Memory B cell (primary cell): ENCODE measurements at places on chromosomes 6 and 20.

- no peak for DNase-seq
- H3K27me3 ChIP-seq = no peaks in the 10 kb centered on the region
Measured at GRCh38 chr6:68761985-68762384, 126.9 kb downstream of the ADGRB3 start.

GRCh38 chr20:34570859-34571306 is 12.4 kb downstream of the MAP1LC3A start:
- peaks cover 4% of the 10 kb centered on the region for H3K4me1 ChIP-seq
- H3K27ac ChIP-seq = no peak overlapping the region
- H3K36me3 ChIP-seq = peaks cover 18% of the 10 kb centered on the region
- H3K4me3 ChIP-seq = no peak overlapping the region
- DNase-seq = no peak

DNA sequence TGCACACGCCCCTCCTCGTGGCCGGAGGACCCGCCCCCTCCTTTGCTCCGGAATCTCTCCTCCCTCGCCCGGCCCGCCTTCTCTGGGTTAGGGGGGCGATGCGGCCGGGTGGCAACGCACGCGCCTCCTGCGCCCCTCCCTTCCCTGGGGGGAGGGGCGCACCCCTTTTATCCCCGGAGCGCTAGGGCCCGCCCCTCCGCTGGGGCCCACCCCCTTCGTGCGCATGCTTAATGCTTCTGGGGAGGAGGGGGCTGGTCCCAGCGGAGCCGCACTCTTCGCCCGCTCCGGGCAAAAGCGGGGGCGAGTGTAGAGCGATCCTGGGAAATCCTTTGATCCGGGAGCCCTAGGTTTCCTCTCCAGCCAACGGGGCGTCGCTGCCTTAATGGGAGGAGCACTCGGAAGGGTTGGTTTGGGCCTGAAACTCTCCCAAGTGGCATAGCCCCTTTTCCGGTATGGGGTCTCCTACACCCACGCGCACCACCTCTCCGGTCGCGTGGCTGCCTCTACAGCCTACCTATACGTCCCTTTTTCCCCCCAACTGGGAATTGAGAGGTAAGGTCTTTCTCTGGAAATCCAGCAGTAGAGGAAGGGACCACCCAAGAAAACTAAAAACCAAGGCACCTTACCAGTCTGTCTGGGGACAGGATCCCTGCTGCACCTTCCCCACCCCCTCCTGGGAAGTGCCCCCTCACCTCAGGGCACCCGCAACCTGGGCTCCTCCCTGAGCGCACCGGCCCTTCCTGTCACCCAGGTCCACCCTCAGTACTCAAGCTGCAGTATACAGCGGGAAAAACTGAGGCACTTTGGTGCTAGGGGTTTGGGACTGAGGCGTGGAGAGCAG is 2.1 kb downstream of the SOX12 start:
- H3K4me1 ChIP-seq = peaks cover 28% of the 10 kb centered on the region
- H3K27ac ChIP-seq = peak overlapping the region; percentile 74
- no peaks in the 10 kb centered on the region for H3K36me3 ChIP-seq

GRCh38 chr6:11595903-11596302 is 58.4 kb downstream of the TMEM170B start:
- H3K27me3 ChIP-seq = peaks cover 10% of the 10 kb centered on the region
- H3K36me3 ChIP-seq = no peaks in the 10 kb centered on the region
- H3K27ac ChIP-seq = no peak overlapping the region
- H3K4me1 ChIP-seq = peaks cover 2% of the 10 kb centered on the region
- DNase-seq = no peak

- peaks cover 4% of the 10 kb centered on the region for H3K4me1 ChIP-seq
- no peak for DNase-seq
- peak overlapping the region; percentile 74 for H3K4me3 ChIP-seq
- H3K27me3 ChIP-seq = peaks cover 22% of the 10 kb centered on the region
Measured at GRCh38 chr6:27078734-27079357, 168.7 kb upstream of the PRSS16 start.

- H3K27me3 ChIP-seq = peaks cover 7% of the 10 kb centered on the region
- H3K27ac ChIP-seq = peak overlapping the region; percentile 88
- no peak overlapping the region for H3K4me3 ChIP-seq
- H3K36me3 ChIP-seq = no peaks in the 10 kb centered on the region
- H3K4me1 ChIP-seq = peaks cover 6% of the 10 kb centered on the region
- no peak for DNase-seq
Measured at GRCh38 chr20:44070139-44070900, 116.7 kb downstream of the JPH2 start.

DNA sequence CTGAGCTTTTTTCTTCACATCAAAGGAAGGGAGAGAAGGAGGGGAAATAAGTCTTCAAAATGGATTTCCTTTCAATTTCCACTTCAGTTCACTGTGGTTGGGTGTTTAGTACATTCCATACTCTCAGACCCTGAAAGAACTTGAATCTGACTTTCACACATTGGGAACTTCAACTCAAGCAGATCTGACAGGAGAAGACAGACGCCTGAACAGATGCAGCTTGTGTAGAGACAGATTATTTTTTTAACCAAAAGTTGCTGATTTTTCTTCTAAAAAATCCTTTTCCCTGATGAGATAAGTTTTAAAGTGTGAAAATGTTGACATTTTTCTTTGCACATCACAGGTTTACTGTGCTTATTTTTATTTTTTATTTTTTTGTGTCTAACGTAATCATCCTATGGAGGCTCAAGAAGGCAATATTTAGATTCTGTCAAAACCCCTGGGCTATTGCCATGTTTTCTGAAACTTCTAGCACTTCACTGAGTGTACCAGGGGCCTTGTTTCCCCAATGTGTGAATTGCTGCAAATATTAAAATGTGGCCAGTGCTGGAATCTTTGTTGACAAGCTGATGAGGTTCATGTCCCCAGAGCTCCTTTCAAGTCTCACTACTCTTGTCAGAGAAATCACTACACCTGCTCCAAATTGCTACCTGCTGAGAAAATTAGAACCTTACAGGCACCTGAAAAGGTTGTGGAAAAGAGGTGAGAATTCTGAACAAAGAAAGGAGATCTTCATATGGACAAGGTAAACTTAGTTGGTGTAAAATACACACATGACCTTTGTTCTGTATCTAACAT is 214.8 kb upstream of the BTBD3 start:
- H3K27ac ChIP-seq = no peak overlapping the region
- H3K36me3 ChIP-seq = peaks cover 2% of the 10 kb centered on the region
- H3K4me1 ChIP-seq = no peaks in the 10 kb centered on the region
- H3K27me3 ChIP-seq = no peaks in the 10 kb centered on the region

GRCh38 chr6:118537574-118537973 is 10.5 kb upstream of the PLN start:
- H3K27me3 ChIP-seq = no peaks in the 10 kb centered on the region
- peaks cover 9% of the 10 kb centered on the region for H3K4me1 ChIP-seq
- no peak overlapping the region for H3K4me3 ChIP-seq
- H3K27ac ChIP-seq = peak overlapping the region; percentile 48
- peaks cover 9% of the 10 kb centered on the region for H3K36me3 ChIP-seq

DNA sequence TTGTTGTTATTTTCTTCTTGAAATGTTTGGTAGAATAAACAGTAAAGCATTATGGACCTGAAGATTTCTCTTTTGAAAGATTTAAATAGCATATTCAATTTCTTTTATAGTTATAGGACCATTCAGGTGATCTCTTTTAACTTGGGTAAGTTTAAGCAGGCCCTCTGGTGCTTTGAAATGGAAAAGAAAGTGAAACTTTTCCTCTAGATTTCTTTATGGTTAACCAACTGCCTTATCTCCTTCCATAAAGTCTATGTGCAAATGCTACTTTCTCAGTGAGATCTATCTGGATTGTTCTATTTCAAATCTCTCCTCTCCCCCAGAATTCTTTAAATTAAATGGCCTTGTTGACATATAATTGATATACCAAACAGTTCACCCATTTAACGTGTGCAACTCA is 54.0 kb downstream of the PHACTR2 start:
- no peaks in the 10 kb centered on the region for H3K27me3 ChIP-seq
- DNase-seq = no peak
- H3K4me1 ChIP-seq = peaks cover 12% of the 10 kb centered on the region
- no peak overlapping the region for H3K27ac ChIP-seq
- H3K4me3 ChIP-seq = no peak overlapping the region

GRCh38 chr6:16600701-16601100 is 160.6 kb downstream of the ATXN1 start:
- no peak overlapping the region for H3K4me3 ChIP-seq
- no peaks in the 10 kb centered on the region for H3K27me3 ChIP-seq
- H3K4me1 ChIP-seq = peaks cover 21% of the 10 kb centered on the region
- peaks cover 9% of the 10 kb centered on the region for H3K36me3 ChIP-seq
- DNase-seq = no peak
- no peak overlapping the region for H3K27ac ChIP-seq

GRCh38 chr6:106629103-106629858 is at the start of the genes QRSL1 and RTN4IP1:
TSS of gene QRSL1 (plus strand) at chr6:106629578. CDS start at chr6:106629682, 104 bp downstream.
TSS of gene RTN4IP1 (minus strand) at chr6:106629498. CDS start at chr6:106629021, 477 bp downstream.
- peak; percentile 83 for DNase-seq
- H3K27me3 ChIP-seq = no peaks in the 10 kb centered on the region
- peaks cover 37% of the 10 kb centered on the region for H3K4me1 ChIP-seq
- H3K36me3 ChIP-seq = peaks cover 12% of the 10 kb centered on the region
- peak within 1 kb of the TSS; percentile 95 for H3K4me3 ChIP-seq

GRCh38 chr6:79913369-79913768 is 34.0 kb downstream of the ELOVL4 start:
- peaks cover 5% of the 10 kb centered on the region for H3K27me3 ChIP-seq
- H3K4me1 ChIP-seq = no peaks in the 10 kb centered on the region
- no peak overlapping the region for H3K4me3 ChIP-seq
- no peak for DNase-seq

- no peak overlapping the region for H3K27ac ChIP-seq
- H3K36me3 ChIP-seq = peaks cover 3% of the 10 kb centered on the region
- no peaks in the 10 kb centered on the region for H3K4me1 ChIP-seq
- H3K27me3 ChIP-seq = peaks cover 18% of the 10 kb centered on the region
- no peak overlapping the region for H3K4me3 ChIP-seq
- DNase-seq = no peak
Measured at GRCh38 chr6:132685009-132685408, 26.0 kb upstream of the TAAR1 start.

GRCh38 chr6:12504325-12504966 is 212.1 kb upstream of the PHACTR1 start:
- H3K27ac ChIP-seq = no peak overlapping the region
- peaks cover 4% of the 10 kb centered on the region for H3K27me3 ChIP-seq
- no peak for DNase-seq
- H3K36me3 ChIP-seq = no peaks in the 10 kb centered on the region

DNA sequence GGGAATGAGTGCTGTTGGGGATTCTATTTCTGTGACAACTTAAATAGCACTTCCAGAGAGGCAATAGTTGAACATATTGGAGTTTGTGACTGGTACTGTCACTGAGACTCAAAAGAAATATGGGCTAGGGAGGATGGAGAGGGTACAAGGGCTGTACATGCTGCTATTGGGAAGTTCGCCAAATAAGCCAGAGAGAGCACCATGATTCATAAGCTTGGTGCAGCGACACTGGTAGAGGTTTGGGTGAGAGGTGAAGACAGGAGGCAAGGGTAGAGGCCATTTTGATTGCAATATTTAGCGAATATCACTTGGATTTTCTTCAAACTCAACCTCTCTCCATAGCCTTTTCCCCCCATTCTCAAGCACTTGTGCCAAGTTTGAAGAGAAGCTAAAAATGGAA is 214.3 kb downstream of the OGFRL1 start:
- H3K27me3 ChIP-seq = no peaks in the 10 kb centered on the region
- H3K27ac ChIP-seq = no peak overlapping the region
- no peaks in the 10 kb centered on the region for H3K4me1 ChIP-seq
- no peaks in the 10 kb centered on the region for H3K36me3 ChIP-seq
- no peak for DNase-seq

DNA sequence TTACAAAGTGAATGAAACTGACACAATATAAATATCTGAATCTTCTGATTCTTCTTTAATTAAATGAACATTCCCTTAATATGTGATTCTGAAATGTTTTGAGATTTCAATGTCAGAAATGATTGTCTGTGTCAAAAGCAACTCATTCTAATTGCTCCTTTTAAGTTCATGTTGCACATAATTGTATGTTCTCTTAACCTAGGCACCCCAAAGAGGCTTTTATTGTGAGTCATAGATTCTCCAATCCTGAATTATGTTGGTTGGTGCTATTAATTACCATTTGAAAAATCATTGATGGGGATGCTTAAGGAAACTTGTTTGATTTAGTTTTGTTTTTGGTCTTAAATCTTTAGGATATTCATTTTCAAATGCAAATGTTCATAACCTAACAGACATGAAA is 829.7 kb upstream of the CITED2 start:
- H3K4me1 ChIP-seq = no peaks in the 10 kb centered on the region
- H3K36me3 ChIP-seq = no peaks in the 10 kb centered on the region
- no peak overlapping the region for H3K27ac ChIP-seq
- no peak overlapping the region for H3K4me3 ChIP-seq

- no peak overlapping the region for H3K27ac ChIP-seq
- no peak overlapping the region for H3K4me3 ChIP-seq
- no peak for DNase-seq
Measured at GRCh38 chr6:117018771-117019170, 141.7 kb downstream of the RFX6 start.

DNA sequence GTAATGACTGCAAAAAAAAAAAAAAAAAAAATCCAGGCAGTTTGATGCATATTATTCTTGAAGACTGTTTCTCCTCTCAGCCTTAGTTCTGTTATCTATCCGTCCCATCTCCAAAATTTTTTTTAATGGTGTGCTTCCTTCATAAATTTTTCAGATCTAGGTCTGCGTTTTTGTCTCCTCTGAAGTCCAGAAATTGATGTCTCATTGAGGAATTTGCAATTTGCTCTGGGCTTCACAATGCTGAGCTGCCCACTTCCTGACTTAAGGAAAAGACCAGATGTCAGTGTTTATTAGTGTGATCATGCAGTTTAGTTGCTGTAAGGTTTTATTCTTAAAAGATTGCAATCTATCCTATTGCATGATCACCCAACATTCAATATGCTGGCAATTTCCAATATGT is 297.6 kb downstream of the ZNF217 start:
- no peak for DNase-seq
- no peak overlapping the region for H3K4me3 ChIP-seq
- H3K4me1 ChIP-seq = no peaks in the 10 kb centered on the region
- H3K27me3 ChIP-seq = peaks cover 11% of the 10 kb centered on the region

DNA sequence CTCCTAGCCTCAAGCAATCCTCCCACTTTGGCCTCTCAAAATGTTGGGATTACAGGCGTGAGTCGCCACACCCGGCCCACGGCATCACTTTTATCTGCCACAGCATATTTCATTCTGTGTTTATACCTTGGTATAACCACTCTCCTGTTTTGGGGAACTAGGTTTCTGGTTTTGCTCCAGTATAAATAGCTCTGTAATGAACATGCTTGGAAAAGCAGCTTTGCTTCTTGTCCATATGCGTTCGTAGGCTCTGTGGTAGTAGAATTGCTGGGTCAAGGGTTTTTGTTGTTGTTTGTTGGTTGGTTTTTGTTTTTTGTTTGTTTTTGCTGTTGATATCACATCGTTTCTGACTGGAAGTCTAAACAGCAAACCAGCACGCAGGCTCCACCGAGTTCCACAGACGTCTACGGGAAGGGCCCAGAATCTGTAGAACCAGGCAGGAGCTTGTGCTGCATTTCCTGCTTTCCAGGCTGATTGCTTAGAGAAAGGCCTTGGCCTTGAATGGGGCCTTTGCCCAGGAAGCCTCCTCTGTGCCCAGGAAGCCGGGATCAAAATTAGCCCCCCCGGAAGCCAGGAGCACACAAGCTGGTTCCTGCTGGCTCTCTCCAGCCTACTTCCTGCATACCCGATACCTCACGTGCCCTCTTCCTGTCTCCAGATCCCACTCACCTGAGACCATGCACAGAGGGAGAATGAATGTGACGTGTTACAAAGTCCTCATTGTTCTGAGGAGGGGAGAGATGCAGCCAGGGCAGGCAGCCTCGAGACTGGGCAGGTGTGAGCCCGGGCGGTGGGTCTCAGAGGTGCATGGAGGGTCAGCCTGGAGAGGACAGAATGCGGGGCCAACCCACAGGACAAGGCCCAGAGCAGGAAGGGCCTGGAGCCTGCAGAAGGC is 34.7 kb downstream of the AAR2 start:
- H3K4me3 ChIP-seq = no peak overlapping the region
- DNase-seq = no peak
- H3K4me1 ChIP-seq = no peaks in the 10 kb centered on the region
- H3K27me3 ChIP-seq = peaks cover 10% of the 10 kb centered on the region
- H3K27ac ChIP-seq = no peak overlapping the region
